ENCODE measurements at places on chromosomes 1 and 21.

- no peak for DNase-seq
Observed at GRCh38 chr1:17183388-17184160, 21.4 kb upstream of the PADI1 start.

- no peak for DNase-seq
Observed at GRCh38 chr1:70392626-70393025, 18.4 kb upstream of the CTH start.

GRCh38 chr1:54118704-54119103 lies 34.1 kb downstream of the CDCP2 start:
- no peak for DNase-seq

GRCh38 chr1:214418391-214418790 lies 133.0 kb downstream of the PTPN14 start:
- no peak for DNase-seq

DNA sequence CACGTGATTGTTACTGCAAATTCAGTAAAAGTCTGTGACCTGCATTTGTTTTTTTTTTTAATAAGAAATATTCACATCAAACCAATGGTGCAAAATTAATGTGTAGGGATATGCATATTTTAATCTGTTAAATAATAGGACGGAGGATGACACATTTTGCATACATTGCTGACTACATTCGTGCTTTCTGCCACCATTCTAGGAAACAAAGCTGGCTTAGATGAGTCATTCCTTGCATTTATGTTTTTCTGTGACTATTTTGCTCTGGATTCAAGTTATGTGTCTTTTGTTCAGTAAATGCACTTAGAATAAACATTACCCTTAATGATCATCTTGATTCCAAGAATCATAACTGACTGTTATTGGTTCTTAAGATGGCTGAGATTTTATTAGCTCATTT lies 23.9 kb upstream of the CYYR1 start:
- DNase-seq, result no peak

DNA sequence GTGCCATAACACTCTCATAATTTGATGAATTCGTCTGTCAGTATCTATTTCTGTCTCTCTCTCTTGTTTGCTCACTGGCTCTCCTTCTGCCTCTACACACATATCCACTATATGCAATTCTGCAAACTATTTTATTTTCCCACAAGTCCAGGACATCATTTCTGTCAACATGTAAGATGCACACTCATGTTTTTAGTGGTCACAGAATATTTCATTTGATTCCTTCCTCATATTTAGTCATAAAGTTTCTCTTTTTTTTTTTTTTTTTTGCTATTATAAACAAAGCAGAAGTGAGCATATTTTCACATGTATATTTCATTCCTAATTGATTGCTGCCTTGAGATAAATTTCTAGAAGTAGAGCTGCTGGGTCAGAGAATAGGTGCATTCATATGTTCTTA lies 165.3 kb downstream of the PGBD5 start:
- DNase-seq, result no peak

DNA sequence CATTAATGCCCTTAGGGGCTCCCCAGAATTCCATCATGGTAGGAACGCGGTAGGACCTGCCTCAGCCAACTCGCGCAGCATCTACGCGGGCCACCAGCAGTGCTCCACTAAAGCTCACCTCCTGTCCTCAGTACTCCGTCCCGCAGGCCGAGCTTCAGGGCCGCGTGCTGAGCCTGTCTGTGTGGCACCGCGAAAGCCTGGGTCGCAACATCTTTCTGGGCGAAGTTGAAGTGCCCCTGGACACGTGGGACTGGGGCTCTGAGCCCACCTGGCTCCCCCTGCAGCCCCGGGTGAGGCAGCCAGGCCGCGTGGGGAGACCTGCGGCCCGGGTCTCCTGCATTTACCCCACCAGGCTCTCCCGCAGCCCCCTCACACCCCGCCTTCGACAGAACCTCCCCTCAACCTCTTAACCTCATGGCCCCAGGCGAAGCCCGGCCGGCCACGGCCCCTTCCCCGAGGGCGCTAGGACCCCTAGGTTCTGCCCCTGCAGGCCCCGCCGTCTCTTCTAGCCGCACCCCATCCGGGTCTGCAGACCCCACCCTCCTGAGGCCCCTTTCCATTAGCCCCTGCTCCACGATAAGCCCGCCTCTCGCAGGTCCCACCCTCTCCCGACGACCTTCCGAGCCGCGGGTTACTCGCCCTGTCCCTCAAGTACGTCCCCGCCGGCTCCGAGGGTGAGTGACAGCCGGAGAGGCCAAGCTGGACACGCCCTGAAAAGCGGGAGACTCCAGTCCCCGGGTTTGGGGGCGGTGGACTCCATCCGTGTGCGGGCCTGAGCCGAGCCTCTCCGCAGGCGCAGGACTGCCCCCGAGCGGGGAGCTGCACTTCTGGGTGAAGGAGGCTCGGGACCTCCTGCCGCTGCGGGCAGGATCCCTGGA lies 9.1 kb downstream of the SYTL1 start:
- no peak for DNase-seq

GRCh38 chr1:77218477-77219165 lies 609 bp downstream of the PIGK start:
- no peak for DNase-seq

DNA sequence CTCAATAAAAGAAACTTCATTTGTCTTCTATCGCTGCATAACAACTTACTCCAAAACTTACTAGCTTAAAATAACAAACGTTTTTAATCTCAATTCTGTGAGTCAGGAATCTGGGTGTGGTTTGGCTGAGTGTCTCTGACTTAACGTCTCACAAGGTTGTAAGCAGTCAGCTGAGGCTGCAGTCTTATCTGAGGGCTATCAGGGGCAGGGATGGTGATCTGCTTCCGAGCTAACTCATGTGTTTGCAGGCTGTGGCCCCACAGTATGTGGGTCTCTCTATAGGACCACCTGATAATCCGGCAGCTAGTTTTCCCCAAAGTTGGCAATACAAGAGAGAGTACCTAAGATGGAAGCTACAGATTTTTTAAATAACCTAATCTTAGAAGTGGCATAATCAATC lies 234.2 kb upstream of the FGGY start:
- DNase-seq, result no peak

- DNase-seq, result no peak
Observed at GRCh38 chr1:6888870-6889269, 103.6 kb downstream of the CAMTA1 start.

GRCh38 chr1:78591971-78592370 lies 28.3 kb upstream of the IFI44L start:
- DNase-seq, result no peak

- no peak for DNase-seq
Observed at GRCh38 chr1:51294566-51295184, 35.7 kb downstream of the TTC39A start.

GRCh38 chr1:88552226-88552625 lies 131.8 kb upstream of the PKN2 start:
- DNase-seq, result no peak

GRCh38 chr1:42469727-42470126 lies 6.6 kb downstream of the CCDC30 start:
- no peak for DNase-seq

DNA sequence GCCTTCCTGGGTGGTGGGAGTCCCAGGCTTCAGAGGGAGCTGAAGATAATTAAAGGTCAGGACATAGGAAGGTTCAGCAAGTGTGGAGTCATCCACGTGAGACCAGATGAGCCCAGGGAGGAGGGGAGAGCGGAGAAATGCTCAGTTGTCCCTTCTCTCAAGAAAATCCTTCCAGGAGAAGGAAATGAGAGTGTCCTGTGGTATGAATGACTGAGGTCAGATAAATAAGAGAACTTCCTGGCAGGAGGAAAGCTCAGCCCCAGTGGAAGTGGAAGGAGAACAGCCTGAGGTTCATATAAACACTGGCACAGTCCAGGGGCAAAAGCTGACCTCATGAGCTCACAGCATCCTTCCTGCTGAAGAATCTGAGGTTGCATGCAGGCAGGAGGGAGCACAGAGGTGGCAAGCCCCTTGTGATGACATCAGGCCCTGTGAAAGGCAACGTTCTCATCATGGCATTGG lies 97.6 kb downstream of the NAV1 start:
- no peak for DNase-seq

DNA sequence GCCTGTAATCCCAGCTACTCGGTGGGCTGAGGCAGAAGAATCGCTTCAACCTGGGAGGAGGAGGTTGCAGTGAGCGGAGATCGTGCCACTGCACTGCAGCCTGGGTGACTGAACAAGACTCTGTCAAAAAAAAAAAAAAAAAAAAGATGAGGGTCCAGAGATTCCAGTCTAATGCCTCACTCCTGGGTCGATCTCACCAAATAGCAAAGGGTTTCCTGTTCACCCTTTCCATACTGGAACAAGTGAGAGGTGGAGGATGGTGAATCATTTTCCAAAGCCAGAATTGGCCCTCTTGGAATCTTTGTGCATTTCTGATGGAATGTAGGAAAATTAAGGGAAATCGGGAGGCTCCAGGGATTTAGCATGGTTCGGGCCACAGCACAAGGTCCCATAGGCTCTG lies 58.1 kb upstream of the ZNF648 start:
- no peak for DNase-seq

- no peak for DNase-seq
Observed at GRCh38 chr1:12188115-12188514, 21.3 kb downstream of the TNFRSF1B start.

- no peak for DNase-seq
Observed at GRCh38 chr1:219990782-219991510, 55.4 kb downstream of the EPRS1 start.

GRCh38 chr21:36564647-36565046 lies 84.7 kb upstream of the CLDN14 start:
- DNase-seq, result peak; percentile 72

DNA sequence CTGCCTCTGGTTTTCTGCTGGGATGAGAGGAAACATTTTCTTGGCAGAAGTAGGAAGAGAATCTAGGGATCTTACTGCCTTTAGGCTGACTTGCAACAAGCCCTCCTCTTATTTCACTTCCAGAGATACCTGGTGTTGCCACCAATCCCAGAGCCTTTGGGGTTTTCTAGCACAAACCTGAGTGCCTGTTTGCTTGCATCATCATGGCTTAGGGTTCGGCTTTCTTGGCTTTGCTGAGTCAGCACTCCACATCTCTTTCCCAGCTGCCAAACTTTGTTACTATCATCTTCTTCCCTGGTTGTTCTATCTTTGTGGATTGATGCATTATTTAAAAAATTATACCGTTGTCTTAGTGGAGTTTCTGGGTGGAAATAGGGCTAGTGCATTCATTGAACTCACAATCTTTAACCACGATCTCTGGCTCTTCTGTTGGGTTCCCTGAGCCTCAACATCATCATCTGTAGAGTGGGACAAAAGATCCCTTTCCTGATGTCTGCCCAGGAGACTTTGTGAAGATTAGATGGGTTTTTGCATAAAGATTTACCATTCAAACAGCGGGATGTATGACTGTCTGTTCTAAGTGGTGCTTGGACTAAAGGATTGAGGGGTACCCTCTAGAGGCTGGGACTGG lies 76.6 kb upstream of the SELENON start:
- DNase-seq, result no peak

GRCh38 chr21:33350676-33351075 lies 25.9 kb downstream of the IFNAR1 start:
- DNase-seq, result no peak

DNA sequence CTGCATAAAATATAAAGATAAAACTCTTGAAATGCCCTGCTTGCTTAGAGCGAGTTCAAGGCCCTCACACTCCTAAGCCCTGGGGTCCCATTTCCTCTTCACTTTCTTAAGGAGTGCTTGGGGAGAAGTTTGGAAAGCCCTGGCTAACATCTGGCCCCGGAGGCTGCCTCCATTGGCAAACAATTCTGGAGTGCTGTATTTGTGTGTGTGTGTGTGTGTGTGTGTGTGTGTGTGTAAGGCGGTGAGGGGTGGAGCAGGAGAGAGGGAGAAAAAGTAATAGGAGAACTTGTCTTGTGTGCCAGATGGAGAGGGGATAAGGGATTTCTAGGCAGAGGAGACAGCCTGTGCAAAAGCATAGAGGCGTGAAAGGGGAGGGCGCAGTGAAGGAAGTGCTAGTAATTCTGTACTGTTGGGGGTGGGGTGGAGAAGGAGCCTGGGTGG lies 578 bp upstream of the TRIM62 start:
- DNase-seq, result peak; percentile 86

All from vagina (tissue), 2 donors.